Mammary epithelial cell (primary cell): ENCODE measurements at places on chromosomes 4 and X. TPM values are rescaled to one million over a fixed set of nuclear protein-coding genes. Genes with fewer than 3 reads are reported as not detected.

MFAP3L gene
- 4.1 TPM for polyA plus RNA-seq

PCSK1N gene
- polyA plus RNA-seq = 3.3 TPM

IBSP gene
- polyA plus RNA-seq = not detected

DNA sequence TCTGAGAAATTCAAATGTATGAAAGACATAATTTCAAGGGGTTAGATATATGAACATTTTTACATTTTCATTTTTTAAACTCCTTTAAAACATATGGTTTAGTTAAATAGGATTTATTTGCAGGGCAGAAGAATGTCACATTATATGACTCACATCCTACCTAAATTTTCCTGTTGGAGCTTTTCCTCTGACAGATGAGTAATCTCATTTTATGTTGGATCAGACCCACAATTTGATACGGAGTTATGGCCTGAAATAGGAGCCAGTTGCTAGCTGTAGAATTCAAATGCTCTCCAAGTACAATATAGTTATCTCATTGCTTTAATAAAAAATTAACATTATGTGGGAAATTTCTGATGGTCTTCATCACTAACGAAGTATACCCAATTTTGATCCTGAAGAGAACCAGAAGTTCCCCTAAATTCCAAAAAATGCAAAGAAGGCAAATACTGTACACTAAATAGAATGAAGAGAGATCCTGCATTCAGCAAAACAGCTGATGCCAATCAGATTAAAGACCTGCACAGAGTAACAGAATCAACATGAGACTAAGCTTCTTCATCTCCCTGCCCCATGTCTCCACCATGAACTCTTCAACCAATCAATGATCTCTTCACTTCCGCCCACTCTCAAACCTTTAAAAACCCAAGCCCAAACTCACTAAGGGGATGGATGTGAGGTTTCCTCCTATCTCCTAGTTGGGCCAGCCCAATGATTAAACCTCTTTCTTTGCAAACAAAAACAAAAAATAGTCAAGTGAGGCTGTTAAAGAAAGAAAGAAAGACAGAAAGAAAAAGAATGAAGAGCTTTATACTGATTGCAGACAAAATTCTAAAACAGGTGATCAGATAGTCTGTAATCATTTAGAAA lies 10.9 kb upstream of the EXOSC9 start:
- DNase-seq = peak; percentile 58

GRCh38 chr4:4247696-4248028 lies 361 bp downstream of the TMEM128 start:
- DNase-seq = no peak

GRCh38 chr4:133320576-133321170 lies 171.6 kb downstream of the PCDH10 start:
- DNase-seq = peak; percentile 11

DNA sequence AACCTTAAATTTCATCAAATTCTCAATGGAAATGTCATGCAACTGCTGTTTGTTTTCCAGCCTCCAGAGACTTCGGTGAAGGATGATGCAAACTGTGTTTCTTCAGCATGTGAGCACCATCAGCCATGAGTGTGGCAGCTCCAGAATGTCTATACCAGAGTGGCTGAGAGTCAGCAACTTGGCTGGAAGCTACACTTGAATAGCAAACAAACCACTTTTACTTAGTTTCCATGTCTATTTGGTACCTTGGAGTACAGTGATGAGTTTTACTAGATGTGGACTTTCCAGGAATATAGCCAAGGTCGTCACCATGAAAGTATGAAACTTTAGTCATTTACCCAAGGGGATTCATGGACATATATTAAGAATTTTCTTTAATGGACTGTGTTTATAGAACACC lies 4.3 kb upstream of the IL21 start:
- no peak for DNase-seq

DNA sequence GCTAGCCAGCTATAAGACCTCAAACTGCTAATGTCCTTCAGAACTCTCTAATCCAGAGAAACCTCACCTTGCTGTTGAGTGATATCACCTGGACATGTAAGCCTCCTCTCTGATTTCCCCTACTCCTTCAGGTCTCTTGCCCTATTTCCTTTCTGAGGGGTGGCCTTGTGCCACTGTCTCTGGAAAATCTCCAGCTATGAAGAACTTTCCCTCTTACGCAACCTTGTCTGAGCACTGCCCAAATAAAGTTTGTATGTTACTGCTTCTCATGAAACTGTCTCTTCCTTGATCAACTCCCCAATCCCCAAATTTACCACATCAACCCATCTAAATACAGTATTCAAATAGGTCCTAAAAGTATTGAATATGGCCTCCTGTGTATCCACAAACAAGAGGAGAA lies 53.5 kb upstream of the VEGFD start:
- no peak for DNase-seq

DNA sequence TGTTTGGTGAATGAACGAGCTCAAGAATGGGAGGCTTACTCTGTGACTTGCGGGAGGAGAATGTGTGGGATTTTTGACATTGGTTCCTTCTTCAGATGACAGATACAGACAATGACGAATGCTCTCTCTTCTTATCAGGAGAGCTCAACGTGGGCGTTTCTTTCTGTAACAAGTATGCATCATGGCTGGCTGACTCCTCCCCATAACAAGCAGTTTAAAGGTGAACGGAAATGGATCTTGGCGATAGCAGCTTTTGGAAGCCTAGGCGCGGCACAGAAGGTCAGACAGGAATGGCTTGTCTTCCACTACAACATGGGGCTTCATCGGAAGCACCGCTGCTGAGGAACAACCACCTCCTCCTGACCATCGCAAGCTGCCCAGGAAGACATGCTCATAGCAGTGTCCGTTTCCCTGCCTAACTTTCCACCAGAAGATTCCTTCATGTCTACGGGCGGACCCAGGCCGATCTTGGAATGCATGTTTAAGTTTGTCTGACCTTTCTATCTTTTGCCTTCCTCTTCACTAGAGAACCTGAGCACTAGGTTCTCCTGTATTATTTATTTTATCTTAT lies 18.3 kb upstream of the ACSL1 start:
- no peak for DNase-seq

GRCh38 chr4:80196259-80196921 lies 913 bp upstream of the PRDM8 start:
- no peak for DNase-seq

DNA sequence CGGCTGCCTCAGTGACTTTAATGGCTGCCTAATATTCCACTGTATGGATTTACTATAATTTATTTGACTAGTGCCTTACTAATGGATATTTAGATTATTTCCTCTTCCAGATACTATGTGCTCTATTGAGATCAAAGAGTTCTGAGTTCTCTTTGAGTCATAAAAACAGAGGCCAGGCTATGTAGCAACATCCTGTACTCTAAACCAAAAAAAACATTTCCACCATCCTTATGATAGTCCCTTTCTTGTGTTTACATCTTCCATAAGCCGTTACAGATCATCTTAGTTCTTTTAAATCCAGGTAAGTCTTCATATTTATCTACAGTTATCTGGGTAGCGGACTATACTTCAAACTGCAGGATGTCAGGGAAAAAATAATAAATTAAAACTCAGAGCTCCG lies 56.6 kb upstream of the TMEM184C start:
- DNase-seq = peak; percentile 50

GRCh38 chr4:151408630-151409469 lies at the start of gene FHIP1A:
FHIP1A (plus strand) TSS chr4:151409176; CDS start chr4:151566260, 157,084 bp downstream.
- peak; percentile 95 for DNase-seq

- DNase-seq = no peak
These were observed 21.0 kb downstream of the SMARCAD1 start for GRCh38 chr4:94228493-94229216.

GRCh38 chr4:7252510-7253340 lies 60.4 kb downstream of the SORCS2 start:
- no peak for DNase-seq
